GOT3 (cell line): ENCODE measurements at places on chromosomes 4 and X.

- DNase-seq = no peak
Observed at GRCh38 chr4:147847751-147848590, 116.1 kb downstream of the ARHGAP10 start.

GRCh38 chrX:119071381-119071780 is 1.4 kb upstream of the CT47C1 start:
- no peak for DNase-seq

GRCh38 chrX:19627533-19627932 is 112.2 kb upstream of the MAP3K15 start:
- DNase-seq = no peak

- no peak for DNase-seq
Observed at GRCh38 chr4:41658163-41658562, 90.4 kb downstream of the PHOX2B start.

GRCh38 chr4:102614801-102615200 is 113.6 kb downstream of the NFKB1 start:
- no peak for DNase-seq

DNA sequence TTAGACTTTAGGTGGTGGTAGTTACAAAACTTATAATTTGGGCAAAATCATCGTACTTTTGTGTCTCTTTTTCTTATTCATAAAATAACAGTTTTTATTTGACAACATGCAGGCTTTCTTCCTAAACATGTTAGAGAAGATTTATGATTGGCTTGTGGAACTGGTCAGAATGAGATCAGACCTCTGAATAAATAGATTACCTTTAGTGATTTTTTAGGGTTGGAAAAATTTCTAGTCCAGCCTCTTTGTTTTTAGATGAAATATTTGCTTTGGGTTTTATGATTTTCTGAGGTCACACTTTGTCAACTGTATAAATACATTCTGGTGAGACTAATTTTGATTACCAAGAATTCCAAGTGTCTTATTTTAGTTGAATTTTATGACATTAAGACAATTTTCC is 29.2 kb downstream of the MOB1B start:
- DNase-seq = no peak

DNA sequence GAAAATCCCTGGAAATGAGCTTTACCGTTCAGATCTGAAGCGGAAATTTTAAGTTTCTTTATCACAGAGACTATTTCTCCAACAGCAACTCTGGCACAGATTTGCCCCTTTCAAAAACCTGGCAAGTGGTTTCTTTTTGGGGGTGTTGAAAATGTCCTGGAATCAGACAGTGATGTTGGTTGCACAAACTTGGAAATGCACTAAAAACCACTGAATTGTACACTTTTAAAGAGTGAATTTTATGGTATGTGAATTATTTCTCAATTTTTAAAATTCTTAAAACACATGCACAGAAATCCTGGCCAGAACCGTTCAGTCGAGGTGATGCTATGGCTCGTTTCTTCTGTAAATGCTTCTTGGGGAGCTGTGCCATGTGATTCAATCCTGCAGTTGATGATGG is 121.2 kb upstream of the RBPJ start:
- DNase-seq = no peak

- DNase-seq = no peak
Observed at GRCh38 chrX:153478746-153479145, 8.4 kb upstream of the HAUS7 start.

GRCh38 chrX:102624105-102624504 is 24.8 kb downstream of the ARMCX5 start:
- no peak for DNase-seq

DNA sequence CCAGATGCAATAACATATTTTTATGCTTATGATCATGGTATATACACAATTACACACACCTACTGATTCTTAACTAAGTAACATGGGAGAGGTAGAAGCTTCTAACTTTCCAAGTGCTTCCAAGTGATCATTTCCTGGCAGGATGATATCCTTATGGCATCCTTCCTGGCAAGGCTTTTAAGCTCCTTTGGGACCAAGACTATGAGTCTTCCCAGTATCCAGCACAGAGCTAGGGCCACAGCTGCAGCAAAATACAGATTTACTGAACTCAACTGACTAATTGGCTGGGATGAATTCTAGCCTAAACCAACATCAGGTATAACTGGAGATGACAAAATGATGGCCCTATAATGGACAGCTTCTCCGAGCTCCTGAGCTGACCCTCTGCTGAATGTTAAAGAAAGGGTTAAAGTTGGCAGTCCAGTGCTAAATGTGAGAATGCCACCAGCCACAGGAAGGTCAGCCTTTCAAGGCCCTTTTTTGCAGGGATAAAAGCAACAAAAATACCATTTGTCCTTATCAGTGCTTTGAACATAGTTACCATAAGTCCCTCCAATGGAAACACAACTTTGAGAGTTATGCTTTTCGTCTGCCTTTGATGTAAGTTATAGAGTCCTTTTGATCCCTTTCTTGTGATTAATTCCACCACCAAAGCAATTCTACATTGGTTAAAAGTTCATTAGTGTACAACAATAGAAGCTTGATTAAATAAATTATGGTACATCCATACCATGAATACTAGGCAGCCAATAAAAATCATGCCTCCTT is 73.4 kb downstream of the MGST2 start:
- no peak for DNase-seq

GRCh38 chr4:26326791-26327190 is 6.0 kb downstream of the RBPJ start:
- no peak for DNase-seq

- DNase-seq = no peak
Observed at GRCh38 chr4:164239976-164240375, 514.0 kb upstream of the SMIM31 start.

DNA sequence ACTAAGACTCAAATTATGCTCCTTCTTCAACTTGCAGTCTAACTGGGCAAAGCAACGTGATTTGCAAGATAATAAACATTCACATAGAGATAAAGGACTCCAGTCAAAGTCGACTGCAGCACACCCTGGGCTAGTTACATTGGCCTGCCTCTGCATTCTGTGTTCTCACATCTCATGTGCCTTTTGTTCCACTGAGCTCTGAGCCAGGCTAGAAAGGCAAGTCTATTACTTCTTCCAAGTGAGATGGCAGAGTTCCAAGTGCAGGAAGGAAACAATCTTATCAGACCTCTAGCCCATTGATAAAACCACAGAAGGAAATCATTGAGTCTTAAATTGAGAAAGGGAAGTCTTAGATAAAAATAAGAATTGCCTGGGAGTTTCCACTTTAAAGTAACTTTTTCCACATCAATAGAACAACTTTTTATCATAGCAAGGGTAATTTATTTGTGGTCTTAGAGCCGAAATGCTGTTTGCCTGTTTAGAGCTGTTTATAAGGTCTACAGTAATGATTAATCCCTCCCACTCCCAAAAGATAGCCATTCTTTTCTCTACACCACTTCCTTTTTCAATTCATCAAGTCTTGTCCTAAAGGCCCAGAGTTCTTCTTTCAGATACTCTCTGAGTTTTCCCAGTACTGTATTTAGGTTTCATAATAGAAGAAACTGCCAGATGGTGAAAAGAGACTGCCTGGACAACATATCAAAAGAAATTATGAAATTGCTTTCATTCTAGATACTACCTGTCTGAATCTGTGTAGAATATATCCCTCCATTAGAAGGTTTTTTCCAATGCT is 200.2 kb downstream of the GUCY2F start:
- DNase-seq = no peak

- DNase-seq = no peak
Observed at GRCh38 chr4:47418147-47418546, 45.4 kb downstream of the COMMD8 start.

- DNase-seq = no peak
Observed at GRCh38 chr4:177582992-177583391, 140.8 kb upstream of the AGA start.

DNA sequence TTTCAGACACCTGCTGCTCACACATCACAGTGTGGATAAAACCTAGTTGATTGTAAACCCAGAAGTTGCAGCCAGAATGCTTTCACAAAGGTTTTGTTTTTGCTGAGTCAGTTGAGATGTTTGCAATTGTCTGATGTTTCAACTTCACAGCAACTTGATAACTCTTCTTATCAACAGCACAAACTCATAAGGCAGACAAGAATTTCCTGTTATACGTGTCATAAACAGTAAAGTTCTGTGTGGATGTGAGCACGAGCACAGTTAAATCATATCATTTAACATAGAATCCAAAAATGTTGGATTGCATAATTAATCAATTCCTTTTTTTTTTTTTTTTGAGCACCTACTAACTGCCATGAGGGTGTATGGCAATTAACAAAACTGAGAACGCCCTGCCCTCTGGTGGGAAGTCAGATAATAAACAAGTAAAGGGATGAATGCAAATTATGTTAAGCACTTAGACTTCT is 512.2 kb downstream of the PDHA2 start:
- DNase-seq = no peak
